ENCODE measurements at places on chromosomes 1 and 21.

- no peak for DNase-seq
Measured at GRCh38 chr1:36989241-36989640, 45.1 kb downstream of the GRIK3 start.

- DNase-seq: peak; percentile 84
Measured at GRCh38 chr1:156119503-156120209, 5.1 kb downstream of the LMNA start.

DNA sequence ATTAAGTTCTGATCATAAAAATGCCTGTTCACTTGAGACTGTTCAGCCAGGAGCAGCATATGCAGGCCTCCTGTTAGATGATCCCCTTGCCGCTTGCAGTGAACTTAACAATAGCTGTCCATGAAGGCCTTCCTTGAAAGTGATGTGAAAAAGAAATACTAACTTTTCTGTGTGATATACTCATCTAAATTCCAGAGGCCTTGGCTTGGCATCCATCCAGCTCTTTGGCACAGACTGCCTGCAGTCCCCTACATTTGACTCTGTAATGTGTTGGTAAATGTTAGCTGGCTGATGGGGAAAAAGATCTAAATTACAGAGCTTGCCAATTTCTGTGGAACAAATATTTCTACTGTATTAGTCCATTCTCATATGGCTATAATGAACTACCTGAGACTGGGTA, 73.7 kb downstream of the KCNK2 start:
- no peak for DNase-seq

GRCh38 chr1:36858981-36859380, 175.3 kb downstream of the GRIK3 start:
- DNase-seq: no peak

DNA sequence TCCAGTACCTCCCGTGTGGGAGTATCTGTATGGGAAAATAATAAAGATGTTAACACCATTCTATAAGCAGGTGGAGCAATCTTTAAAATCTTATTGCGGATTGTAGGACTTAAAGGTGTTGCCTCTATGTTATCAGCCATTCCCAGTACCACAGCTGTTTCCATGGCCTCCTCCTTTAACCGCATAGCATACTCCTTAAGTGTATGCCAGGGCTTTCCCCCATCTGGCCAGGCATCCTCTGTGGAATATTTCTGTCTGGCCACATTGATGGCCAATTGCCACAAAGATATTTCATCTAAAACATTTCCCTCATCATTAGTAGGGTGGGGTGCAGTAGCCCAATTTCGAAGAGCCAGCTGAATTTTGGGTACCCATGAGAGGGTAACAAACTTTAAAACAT, 7.3 kb upstream of the STUM start:
- peak; percentile 70 for DNase-seq

- DNase-seq: peak; percentile 63
Measured at GRCh38 chr1:228101994-228102790, 933 bp downstream of the C1orf35 start.

DNA sequence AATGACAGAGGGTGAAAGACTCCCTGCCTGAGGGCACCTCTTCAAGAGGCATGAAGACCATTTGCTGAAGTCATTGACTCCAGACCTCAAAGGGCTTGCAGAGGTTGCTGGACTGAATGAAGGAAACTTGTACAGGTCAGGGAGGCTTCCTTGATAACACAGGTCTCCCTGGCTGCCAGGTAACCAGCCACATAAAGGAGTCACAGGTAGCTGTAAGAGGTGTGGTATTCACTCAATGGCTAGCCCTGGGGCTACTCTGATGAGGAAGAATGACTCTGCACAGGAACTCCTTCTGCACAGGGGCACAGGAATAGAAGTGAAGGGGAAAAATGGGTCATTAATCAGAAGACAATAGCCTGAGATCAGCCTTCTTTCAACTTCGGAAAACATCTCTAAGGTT, 187.5 kb downstream of the LMX1A start:
- peak; percentile 89 for DNase-seq

- DNase-seq: no peak
Measured at GRCh38 chr21:43835861-43836260, 29.2 kb upstream of the AGPAT3 start.

DNA sequence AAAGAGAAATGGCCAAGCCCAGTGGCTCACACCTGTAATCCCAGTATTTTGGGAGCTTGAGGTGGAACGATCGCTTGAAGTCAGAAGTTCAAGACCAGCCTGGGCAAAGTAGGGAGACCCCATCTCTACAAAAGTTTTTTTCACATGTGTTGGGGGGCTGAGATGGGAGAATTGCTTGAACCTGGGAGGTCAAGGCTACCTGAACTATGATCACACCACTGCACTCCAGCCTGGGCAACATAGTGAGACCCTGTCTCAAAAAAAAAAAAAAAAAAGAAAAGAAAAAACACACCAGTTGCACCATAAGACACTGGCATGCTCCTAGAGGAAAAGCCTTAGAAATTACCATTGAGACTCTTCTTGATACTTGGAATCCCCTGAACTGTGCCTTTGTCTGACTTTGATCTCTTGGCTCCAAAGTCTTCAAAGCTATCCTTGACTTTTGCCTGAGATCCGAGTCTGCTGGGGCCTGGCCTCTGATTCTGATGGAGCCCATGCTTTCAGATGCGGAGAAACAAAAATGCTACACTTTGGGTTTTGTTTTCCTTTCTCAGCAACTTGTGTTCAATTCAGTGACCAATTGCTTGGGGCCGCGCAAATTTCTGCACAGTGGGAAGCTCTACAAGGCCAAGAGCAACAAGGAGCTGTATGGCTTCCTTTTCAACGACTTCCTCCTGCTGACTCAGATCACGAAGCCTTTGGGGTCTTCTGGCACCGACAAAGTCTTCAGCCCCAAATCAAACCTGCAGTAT, 33.7 kb downstream of the ATP5PO start:
- DNase-seq: no peak

GRCh38 chr1:167342846-167343245, 122.2 kb downstream of the POU2F1 start:
- peak; percentile 54 for DNase-seq

DNA sequence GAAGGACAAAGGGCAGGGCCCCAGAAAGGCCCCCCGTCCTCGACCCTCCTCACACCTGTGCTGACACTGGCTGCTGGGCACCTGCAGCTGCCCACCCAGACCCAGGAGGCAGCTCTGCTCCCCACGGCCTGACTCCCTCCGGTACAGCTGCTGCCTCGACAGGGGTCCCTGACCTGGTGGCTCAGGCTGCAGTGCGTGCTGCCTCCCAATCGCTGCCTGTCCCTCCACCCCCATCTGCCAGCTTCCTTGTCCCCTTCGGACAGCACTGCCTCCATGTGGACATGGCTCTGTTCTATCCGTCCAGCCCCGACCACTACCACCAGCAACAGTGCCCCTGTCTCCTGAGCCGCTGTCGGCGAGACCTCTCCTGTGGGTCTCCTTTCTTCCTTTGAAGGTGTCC, 4.1 kb downstream of the NOC2L start:
- no peak for DNase-seq

- DNase-seq: peak; percentile 96
Measured at GRCh38 chr21:44866780-44867179, 6.7 kb downstream of the PTTG1IP start.

GRCh38 chr1:84635429-84635828, 54.8 kb downstream of the SSX2IP start:
- DNase-seq: no peak

- DNase-seq: peak; percentile 25
Measured at GRCh38 chr1:173406783-173407230, 70.3 kb upstream of the PRDX6 start.

- no peak for DNase-seq
Measured at GRCh38 chr1:35269201-35269988, 886 bp downstream of the ZMYM4 start.

DNA sequence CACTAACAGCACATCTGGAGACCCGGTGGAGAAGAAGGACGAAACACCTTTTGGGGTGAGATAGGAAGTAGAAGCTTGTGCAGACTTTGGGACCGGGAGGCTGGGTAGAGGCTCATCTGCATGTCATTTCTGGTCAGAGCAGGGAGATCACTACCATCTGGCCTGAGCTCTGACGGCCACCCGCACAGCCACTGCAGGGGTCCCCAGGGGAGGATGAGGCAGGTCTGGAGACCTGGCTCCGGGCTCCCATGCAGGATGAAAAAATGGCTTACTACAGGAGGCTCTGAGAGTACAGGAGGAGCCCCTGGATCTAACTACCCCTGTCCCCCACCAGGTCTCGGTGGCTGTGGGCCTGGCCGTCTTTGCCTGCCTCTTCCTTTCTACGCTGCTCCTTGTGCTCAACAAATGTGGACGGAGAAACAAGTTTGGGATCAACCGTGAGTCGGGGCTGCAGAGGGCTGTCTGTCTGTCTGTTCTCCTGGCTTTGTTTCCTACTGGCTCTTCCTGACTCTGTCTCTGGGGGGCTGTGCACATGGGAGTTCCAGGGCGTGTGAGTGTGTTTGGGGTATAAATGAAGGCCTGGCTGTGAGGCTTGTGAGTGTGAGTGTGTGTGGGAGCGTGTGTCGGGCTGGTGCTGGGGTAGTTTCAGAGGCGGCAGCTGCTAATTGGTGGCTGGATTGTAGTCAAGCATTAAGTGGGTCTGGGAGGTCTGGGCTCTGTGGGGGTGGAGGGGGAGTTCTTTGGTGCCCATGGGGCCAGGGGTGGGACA, 14.1 kb downstream of the NTRK1 start:
- DNase-seq: peak; percentile 45

DNA sequence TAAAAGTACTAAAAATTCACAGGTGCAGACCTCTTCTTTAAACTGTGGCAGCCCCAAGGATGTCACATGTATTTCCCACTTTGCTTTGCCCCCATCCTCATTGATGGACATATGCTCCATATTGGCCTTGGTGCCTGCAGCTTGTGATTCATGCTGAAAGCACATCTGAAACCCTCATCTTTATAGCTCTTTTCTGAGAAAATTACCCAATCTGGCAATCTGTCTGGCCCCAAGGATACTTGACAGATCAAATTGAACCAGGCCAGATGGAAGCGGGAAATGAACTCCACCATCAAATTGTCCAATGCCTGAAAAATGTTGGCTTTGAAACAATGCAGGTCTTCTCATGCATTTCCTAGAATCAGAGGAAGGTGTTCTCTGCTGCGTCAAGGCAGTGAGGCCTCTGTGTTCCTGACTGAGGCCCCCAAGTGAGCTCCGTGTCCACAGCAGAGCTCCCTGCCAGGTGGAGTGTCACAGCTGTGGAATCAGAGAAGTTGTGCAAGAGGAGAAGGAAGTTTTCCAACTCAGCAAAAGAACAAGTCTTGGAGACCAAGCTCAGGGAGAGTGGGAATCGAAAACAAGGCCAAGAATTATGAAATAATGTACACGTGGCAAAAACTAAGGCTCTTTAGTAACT, 323.7 kb downstream of the PLPP3 start:
- peak; percentile 1 for DNase-seq

GRCh38 chr1:39275836-39276507, 71.5 kb downstream of the MACF1 start:
- no peak for DNase-seq

GRCh38 chr1:106699433-106699832, 357.0 kb upstream of the PRMT6 start:
- peak; percentile 36 for DNase-seq

DNA sequence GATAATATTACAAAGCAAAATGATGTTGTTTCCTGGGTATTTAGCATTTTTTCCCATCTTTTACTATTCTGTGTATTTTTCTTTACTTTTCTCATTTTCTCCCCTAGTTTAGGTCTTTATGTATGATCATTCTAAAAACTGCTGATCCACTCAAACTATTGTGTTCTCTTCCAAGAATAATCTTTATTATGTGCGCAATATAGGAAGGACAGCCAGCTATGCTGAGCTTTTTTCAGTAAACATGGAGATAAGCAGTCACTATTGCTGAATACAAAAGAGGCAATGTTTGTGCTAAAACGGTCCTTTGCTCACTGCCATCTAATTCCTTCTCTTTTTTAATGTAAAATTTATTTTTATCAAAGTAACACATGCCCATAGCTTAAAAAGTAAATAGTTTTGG, 6.7 kb upstream of the PTBP2 start:
- DNase-seq: no peak

DNA sequence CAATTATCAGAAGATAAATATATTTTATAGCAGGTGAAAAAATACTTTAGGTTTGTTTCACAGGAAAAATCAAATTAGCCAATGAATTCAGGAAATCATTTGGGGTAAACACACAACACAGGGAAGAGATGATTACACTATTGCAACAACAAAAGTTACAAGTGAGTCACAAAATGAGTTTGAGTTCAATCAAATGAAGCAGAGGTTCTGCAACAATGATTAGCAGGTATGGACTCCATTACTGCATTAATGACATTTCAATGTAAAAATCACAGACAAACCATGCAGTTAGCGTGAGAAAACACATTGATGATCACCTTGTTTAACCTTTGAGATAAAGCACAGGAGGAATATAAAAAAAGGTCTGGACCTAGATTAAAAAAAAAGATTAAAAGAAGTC, 9.7 kb downstream of the ADGRL4 start:
- DNase-seq: no peak

GRCh38 chr1:168728473-168729404, at the start of gene DPT:
Gene DPT, minus strand, starts transcription at chr1:168729206. Its CDS starts 32 bp downstream, at chr1:168729174.
- no peak for DNase-seq

- peak; percentile 82 for DNase-seq
Measured at GRCh38 chr1:194295685-194296084, 1109.3 kb upstream of the B3GALT2 start.

DNA sequence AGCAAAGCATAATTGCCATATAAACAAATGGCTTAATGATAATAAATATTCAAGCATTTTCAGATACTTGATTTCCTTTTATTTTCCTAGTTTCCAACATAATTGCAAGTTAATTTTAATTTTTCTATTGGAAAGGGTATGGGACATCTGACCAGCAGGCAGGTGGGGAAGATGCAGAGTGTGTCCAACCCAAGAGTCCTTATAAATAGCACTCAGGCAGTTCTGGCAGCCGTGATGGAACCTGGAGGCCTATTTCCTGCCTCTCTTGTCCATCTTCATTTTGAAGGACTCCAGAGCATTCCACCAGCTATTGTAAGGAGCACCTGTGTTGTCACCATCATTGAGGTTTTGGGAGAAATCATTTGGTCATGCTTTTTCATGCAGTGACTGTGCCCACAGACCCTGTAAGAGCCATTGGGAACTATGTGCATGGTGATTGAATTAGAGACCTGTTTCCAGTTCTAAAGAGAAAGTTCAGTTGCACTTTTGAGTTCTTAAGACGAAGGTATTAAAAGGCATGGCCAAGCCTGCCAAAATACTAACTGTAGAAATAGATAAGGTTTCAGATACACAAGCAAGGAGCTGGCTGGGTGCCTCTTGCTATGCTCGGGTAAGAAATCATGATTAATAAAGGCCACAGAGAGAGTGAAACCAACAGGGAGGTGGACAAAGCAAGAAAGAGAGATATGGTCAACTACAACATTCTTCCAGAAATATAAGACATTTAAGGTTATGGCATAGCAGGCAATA, 92.3 kb downstream of the SPATA46 start:
- no peak for DNase-seq

Data from NCI-H69 (cell line).